ENCODE measurements at places on chromosomes 11 and 22.

GRCh38 chr22:43867839-43868635 lies 5.7 kb upstream of the SULT4A1 start:
- DNase-seq = no peak

GRCh38 chr11:107621081-107621480 lies 30.1 kb downstream of the ELMOD1 start:
- no peak for DNase-seq

DNA sequence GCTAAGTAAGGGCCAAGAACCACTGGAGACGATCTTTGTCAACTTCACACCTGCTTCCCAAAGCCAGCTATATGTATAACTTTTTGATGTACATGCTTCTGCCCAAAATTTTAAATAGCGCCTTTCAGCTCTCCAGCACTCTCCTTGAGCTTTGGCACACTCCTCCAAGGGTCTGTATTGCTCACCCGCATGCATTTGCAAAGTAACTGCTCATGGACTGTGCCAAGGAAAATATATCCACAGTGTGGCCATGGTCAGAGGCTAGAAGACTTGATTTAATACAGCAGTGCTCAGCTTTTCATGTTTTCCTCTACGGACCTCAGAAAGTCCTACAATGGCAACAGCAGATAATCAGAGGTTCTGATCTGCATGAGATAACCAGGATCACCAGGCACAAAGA lies 550.1 kb downstream of the SOX6 start:
- no peak for DNase-seq

- DNase-seq = no peak
These were observed 9.8 kb downstream of the LRRC32 start for GRCh38 chr11:76660533-76661305.

GRCh38 chr11:73324665-73325035 lies 16.6 kb downstream of the ARHGEF17 start:
- no peak for DNase-seq

DNA sequence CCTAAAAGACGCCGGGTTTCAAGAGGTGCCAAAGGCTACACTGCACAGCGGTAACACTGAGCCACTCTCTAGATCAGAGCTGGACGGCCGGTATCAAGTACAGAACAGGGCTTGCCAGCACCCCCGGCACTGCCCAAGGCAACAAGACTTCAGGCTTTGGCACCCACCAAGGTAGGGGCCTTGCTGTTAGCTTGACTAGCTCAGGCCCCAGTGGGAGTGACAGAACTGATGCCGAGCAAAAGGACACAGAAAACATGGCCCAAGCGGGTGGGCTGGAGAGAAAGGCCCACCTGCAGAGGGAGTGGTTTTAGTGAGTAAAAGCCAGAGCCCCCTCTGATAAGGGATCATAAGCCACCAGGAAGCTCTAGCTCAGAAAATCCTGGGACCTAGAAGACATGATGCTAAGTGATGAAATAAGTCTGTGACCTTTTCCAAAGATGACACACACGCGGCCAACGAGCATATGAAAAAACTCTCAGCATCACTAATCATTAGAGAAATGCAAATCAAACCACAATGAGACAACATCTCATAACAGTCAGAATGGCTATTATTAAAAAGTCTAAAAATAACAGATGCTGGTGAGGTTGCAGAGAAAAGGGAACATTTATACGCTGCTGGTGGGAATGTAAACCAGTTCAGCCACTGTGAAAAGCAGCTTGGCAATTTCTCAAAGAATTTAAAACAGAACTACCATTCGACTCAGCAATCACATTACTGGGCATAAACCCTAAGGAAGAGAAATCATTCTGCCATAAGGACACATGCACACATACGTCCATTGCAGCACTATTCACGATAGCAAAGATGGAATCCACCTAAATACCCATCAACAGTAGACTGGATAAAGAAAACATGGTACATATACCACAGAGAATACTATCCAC lies 12.9 kb downstream of the EHD1 start:
- no peak for DNase-seq

GRCh38 chr22:48434156-48434867 lies 1393.4 kb downstream of the BRD1 start:
- no peak for DNase-seq

- DNase-seq = no peak
These were observed 234.7 kb upstream of the CCDC90B start for GRCh38 chr11:83520849-83521248.

DNA sequence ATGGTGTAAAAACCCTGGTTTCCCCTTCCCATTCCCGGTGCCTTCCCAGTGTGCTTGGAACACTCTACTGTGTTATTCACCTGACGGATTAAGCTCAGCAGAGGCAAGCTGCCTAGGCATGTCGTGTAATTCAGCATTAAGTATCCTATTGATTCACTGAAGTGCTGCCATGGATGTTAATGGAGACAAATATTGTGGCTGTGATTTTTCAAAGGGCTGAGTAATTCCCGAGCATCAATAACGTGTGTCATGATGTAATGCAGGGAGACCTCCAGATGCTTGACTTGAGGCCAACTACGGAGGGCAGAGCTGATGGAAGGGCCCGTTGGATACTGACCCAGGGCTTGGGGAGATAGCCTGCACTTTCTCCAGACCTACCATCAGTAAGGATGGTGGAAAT lies 269.0 kb downstream of the ST3GAL4 start:
- DNase-seq = no peak
